ENCODE measurements at places on chromosomes 1 and 21. TPM values are rescaled to one million over a fixed set of nuclear protein-coding genes. Genes with fewer than 3 reads are reported as not detected.

TFAP2E gene
- 1.8 TPM for polyA plus RNA-seq

ASCL5 gene
- 0.08 TPM for polyA plus RNA-seq

PROK1 gene
- 0.96 TPM for polyA plus RNA-seq

KIAA0040 gene
- 13.0 TPM for polyA plus RNA-seq

GRCh38 chr1:22556391-22557104, 6.7 kb upstream of the EPHA8 start:
- DNase-seq: no peak

GRCh38 chr1:92118826-92119225, 38.7 kb downstream of the BTBD8 start:
- no peak for DNase-seq

DNA sequence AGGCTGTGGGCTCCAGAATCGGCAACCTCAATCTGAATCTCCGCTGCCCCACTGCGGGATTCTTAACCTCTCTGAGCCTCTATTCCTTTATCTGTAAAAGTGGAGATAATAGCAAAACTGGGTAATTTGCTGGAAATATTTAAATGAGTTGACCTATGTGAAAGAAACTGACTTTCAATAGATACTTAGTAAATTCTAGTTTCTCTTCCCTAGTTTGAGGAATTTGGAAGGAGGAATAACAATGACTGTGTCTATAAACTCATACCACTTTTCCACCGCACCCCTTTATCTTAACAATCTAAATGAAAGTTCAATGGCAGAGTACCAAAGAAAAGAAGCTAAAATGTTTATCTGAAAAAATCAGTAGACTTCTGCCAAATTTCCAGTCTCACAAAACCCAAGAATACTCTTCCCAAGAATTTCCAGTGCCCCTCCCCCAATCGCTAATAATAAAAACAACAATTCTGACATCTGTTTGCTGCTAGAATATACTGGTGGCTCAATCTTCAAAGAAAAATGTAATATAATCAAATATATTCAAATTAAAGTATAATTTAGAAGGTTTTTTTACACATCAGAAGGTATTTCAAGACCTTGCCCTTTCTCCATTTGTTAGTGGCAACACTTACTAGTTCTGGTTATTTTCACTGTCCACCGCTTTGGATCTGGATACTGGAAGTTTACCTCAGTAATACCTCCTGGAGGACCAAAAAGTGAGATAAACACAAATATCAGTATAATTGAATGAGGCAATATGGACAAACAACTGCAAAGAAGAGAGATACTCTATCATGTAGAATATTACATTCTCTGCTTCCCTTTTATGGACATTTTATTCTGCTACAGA, 171.2 kb downstream of the LTN1 start:
- no peak for DNase-seq

GRCh38 chr1:210728437-210729149, 399.9 kb downstream of the HHAT start:
- DNase-seq: no peak

GRCh38 chr1:117609471-117609911, 3.6 kb downstream of the TENT5C start:
- no peak for DNase-seq

DNA sequence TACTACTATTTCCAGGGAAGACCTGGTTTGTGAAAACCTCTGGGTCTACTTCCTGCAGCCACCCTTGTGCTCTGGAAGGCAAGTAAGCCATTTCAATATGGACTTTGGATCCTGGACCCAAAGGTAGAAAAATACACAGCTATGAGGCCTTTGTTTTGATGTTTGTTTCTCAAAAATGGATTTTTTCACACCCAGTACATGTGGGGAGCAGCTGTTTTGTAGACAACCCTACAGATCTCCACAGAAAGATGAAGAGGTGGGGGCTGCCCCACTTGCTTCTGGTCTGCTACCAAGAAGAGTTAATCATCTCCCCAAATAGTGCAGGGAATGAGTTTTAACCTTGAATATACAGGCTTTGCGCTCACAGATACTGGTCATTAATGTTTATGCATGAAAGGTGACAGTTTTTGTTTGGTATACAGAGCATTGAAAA, 29.2 kb downstream of the ZNF281 start:
- no peak for DNase-seq

DNA sequence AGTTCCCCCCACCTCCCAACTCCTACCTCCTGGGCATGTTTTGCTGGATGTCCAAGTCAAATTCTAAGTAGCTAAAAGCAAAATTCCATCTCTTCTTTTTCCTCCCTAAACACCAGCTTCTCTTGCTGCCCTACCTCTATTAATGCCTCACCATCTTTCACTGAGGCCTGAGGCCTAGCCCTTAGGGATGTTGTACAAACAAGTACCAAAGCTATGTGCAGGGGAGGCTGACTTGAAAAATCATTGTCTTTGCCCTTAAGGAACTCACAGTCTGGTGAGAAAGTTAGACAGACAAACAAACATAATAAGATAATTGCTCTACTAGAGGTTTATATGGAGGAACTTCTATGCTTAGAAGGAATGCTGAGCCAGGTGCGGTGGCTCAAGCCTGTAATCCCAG, 25.3 kb upstream of the SYNC start:
- no peak for DNase-seq

DNA sequence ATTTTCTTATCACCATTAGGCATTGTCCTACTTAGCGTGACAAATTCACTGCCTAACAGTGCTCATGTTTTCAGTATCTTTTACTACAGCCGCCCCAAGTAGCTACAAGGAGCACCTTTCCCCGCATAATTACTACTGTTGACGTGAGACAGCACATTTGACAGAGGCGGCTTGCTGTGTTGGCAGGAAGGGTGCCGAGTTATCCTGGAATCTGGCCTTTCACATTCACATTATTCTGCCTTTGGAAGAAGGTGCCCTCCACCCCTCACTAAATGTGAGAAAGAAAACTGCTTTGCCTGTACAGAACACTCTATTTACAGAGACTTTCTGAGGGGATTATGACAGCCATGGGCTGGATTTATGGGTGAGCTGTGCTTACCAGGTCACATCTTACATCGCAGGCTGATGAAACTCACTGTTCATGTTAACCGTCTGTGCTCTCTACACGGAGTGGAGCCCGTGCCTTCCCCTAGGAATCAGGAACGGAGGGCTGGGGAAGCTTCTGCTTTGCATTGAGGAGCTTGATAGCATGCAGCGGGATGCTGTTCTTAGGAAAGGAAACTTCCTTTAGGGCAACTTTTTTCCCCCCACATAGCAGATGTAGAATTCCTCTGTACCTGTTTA, 148.0 kb upstream of the ZRANB2 start:
- DNase-seq: no peak

GRCh38 chr1:1117469-1117831, 1.6 kb upstream of the C1orf159 start:
- DNase-seq: no peak

DNA sequence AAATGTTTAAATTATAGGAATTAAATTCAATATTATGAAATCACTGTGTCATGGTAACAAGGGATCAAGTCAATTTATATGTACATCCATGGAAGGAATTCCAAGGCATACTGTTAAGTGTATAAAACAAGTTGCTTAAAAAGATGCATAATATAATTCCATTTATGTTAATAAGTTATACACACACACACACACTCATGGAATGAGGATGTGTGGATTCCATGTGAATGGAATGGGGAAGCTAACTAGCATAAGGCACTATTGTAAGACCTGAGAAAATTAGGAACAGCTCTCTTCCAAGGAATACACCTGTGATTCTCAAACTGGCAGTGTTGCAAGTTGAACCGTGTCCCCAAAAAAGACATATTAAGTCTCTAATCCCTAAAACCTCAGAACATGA, 17.6 kb upstream of the TRAF3IP3 start:
- DNase-seq: no peak

- no peak for DNase-seq
Observed at GRCh38 chr1:109622137-109622892, 2.7 kb downstream of the AMPD2 start.

DNA sequence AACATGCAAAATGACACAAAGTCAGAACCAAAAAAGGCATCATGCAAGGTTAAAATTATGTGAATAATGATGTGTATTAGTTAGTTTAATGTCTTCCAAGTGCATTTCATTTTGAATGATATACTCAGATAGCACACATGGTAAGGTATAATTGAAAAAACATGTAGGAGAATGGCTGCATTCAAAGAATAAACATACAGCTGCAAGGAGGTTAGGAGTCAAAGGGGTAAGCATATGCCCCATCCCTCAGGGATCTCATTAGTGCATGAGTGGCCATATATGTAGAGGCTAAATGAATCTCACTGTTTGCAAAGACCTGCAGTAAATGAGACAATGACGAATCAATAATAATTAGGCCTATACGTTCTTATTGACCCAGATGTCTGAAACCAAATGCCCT, 179.7 kb upstream of the HOOK1 start:
- no peak for DNase-seq

Measured in left renal cortex interstitium (tissue), 4 donors.